ENCODE measurements at places on chromosomes 2 and 18.

- no peak for DNase-seq
Measured at GRCh38 chr2:204274991-204275390, 270.3 kb upstream of the PARD3B start.

GRCh38 chr18:3619222-3619621, 169.2 kb downstream of the TGIF1 start:
- DNase-seq, result no peak

- DNase-seq, result no peak
Measured at GRCh38 chr2:109123586-109124201, 5.3 kb upstream of the SH3RF3 start.

DNA sequence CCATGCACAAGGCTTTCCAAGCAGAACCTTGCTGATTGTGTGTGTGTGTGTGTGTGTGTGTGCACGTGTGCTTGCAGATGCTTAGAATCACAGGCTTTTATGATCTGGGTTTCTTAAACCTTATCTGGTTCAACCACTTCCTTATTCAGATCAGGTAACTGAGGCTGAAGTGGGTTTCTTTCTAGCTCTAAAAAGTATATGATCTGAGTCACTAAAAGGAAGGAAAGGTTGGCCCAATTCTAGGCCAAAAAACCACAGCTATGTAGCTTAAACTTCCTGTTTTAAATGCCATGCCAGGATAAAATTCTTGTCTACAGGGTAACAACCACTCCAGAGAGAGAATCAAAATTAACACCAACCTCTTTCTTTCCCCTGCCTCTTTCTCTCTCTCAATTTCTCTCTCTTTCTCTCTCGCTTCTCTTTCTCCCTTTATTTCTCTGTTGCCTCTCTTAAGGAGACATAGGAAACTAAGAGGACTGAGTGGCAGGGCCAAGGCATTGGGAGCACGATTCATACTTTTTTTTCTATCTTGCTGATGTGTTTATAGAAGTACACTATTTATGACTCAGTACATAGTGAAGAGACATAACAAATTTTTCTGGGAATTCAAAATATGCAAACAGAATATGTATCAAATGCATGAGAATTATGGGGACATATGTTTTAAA, 140.3 kb downstream of the TRIB2 start:
- no peak for DNase-seq

GRCh38 chr2:200962811-200963123, 693 bp downstream of the ORC2 start:
- DNase-seq, result no peak
